ENCODE measurements at places on chromosomes 1 and 21.

- DNase-seq, result no peak
These were observed 82.7 kb upstream of the ESRRG start for GRCh38 chr1:216805953-216806352.

- peak; percentile 41 for DNase-seq
These were observed 36.2 kb upstream of the HFM1 start for GRCh38 chr1:91440847-91441246.

GRCh38 chr1:151372058-151372934 lies at the start of gene SELENBP1:
SELENBP1 (minus strand) TSS chr1:151372705; CDS start chr1:151372641, 64 bp downstream.
- no peak for DNase-seq

GRCh38 chr21:21682172-21682571 lies 684.0 kb downstream of the NCAM2 start:
- DNase-seq, result no peak

DNA sequence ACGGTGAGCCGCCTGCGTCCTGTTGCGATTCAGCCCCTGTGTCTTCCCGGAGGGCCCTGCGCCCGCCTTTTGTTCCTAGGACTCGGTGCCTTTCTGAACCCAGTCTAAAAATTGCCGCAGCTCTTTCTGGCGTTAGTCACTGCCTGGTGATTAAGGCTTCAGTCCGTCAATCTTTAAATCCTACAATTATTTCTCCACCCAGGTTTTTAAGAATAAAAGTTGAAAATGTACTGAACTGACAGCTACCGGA lies 16.2 kb upstream of the PDXK start:
- no peak for DNase-seq

DNA sequence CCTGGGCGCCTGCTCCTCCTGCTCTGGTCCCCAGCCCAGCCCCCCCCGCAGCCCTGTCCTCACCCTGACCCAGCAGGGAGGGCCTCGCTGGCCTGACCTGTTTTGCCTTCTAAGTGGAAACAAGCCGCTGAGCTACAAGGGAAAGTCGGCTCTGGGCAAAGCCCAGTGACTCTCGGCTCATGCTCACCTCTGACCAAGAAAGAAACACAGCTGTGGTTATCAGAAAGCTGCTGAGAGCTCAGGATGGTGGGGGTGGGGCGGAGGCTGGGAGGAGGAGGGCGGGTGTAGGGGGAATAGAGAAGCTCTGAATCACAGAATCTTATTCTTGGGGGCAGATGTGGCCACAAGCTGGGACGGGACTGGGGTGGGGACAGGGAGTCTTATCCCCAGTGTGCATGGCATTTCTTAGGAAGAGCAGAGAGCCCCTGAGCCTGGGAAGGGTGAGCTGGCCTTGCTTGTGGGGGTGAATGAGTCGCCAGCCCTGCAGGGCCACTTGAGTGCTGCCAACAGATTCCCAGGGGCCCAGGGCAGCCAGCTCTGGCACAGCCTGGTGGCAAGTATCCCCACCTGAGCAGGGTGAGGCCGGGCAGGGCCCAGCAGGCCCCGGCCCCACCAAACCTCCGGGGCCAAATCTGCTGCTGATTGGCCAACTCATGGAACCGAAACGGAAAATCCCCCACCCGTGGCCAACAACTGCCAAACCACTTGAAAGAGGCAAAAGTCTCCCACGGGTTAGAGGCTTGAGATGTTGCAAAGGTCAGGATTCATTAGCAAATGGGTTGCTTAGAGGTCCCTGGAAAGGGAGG lies 120.6 kb downstream of the SPSB1 start:
- DNase-seq, result no peak

GRCh38 chr1:182229921-182230491 lies 161.6 kb downstream of the GLUL start:
- no peak for DNase-seq

GRCh38 chr1:59061876-59062275 lies 235.0 kb upstream of the FGGY start:
- DNase-seq, result no peak

GRCh38 chr1:228987736-228988506 lies 252.6 kb downstream of the RHOU start:
- no peak for DNase-seq

GRCh38 chr1:55713516-55713915 lies 498.4 kb upstream of the USP24 start:
- no peak for DNase-seq

- DNase-seq, result peak; percentile 10
These were observed 19.2 kb upstream of the PEF1 start for GRCh38 chr1:31663622-31664452.

- DNase-seq, result no peak
These were observed 16.8 kb downstream of the PHTF1 start for GRCh38 chr1:113742515-113742914.

- peak; percentile 73 for DNase-seq
These were observed 2.4 kb downstream of the UROD start for GRCh38 chr1:45014321-45015028.

DNA sequence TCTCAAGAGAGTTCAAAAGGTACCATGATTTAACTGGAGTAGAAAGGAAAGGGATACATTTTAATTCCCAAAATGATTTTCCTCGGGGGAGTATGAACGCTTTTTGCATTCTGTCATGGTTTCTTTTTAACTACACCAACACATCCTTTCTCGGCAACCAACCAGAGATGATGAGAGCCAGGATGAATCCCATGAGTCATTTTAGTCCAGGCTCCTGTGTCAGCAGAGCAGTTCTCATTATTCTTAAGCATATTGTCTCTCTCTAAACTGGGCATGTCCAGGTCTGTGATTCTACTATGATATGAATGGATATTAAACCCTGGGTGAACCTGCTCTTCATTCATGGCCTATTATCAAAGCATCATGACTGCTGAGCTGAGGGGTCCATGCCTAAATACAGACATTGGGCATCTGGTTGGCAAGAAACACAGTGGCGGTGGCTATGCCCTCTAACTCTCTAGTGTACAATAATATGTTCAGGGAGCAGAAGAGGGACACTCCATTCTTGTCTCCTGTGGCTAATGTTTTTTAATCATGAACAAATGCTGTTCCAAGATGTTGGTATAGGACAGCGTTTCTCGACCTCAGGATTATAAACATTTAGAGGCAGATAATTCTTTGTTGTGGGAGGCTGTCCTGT lies 124.3 kb upstream of the ESRRG start:
- DNase-seq, result no peak

DNA sequence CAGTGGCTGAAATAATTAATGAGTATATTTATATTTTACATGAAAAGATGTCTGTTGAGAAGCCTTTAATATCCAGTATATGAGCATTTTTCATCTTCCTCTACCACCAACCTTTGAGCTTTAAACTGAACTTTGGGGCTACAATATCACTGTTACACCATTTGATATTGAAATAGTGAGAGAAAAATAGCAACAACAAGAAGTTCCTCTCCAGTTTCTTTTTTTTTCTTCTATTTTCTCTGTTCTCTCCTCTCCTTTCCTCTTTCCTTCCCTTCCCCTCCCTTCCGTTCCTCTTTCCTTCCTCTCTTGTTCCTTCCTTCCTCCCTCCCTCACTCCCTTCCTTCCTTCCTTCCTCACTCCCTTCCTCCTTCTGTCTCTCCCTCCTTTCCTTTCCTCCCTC lies 1591.4 kb downstream of the PLA2G4A start:
- no peak for DNase-seq

GRCh38 chr1:177495878-177496277 lies 325.1 kb downstream of the BRINP2 start:
- DNase-seq, result no peak

DNA sequence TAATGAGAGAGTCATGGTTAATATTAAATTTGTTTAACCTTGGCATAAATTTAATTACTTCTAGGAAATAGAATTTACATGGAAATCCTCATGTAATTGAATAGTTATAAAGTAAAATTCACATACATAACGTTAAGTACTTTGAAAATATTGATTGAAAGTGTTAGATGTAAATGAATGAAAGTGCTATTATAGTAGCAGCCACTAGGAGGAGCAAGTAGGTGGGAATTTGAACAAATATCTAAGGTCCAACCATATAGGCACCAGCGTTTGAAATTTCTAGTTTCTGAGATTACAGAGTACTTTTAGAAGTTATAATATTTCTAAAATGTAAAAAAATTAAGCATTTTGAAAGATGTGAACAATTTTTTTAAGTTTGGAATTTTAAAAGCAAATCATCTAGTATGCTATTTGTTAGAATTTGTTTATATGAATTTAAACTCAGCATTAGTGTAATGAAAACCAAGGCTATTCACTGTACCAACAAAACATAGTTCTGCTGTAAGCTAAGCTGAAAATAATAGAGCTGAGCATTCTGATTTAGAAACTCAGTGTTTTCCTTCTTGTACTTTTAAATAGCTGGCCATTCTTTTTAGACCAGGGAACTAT lies 3.3 kb downstream of the B3GALT2 start:
- DNase-seq, result peak; percentile 31

- no peak for DNase-seq
These were observed 58.5 kb downstream of the SERBP1 start for GRCh38 chr1:67371681-67372080.

DNA sequence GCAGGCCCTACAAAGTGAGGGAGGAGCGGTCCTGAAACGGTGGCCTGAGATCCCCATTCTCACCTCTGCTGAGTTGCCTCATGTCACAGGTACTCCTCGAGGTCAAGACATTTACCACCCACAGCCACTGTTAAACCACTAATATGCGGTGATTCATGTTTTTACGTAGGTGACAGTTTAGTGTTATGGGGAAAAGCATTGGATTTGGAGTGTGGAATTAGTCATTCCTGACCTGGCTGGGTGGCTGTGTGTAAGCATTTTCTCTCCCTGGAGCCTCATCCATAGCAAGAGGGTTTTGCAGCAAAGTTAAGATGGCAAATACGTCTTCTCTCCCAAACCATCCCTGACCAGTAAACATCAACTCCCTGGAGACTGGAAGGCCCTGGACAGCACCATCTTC lies 57.8 kb upstream of the KCNJ6 start:
- no peak for DNase-seq

- no peak for DNase-seq
These were observed 101.4 kb downstream of the TEX35 start for GRCh38 chr1:178614286-178614685.

DNA sequence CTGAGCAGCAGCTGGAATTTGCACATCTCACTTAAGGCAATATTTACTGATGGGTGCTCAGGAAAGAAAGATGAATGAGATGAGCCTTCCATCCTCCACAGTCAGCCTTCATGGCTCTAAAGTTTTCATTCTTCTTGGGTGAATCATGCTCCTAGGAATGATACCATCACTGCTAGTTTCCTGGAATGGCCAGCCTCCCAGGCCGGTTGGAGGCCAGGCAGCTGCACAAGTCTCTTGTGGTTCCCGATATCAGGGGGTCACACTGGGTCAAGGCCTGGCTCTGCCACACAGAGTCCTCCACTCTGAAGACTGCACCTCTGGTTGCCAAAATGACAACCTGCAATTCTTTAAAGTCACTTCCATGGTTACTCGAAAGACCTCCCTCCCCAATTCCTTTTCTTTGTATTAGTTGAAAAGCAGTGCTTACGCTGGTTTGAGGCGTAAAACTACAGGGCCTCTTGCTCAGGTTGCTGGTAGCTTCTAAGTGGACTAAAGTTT lies 46.2 kb upstream of the PALMD start:
- DNase-seq, result no peak

DNA sequence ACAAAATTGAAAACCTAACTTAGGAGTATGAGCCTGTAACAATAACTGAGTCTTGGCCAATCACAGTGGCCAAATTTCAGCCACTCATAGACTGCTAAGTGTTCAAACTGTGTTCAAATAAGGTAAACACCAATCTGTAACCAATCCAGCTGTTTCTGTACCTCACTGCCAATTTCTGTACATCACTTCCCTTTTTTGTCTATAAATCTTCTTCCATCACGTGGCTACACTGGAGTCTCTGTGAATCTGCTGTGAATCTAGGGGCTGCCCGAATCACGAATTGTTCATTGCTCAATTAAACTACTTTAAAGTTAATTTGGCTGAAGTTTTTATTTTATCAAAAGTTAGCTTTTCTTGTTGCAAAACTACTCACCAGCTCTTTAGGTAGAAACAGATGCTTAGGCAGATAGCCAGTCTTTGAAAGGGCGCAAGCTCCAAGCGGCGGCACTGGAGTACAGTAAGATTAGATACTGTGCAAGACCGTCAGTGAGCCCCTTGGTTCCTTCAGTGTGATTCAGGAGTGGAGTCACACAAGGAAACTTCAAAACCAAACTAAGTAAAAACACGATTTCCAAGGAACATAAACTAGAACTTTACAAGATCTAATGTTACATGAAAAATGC lies 43.2 kb upstream of the ADGRL2 start:
- no peak for DNase-seq

DNA sequence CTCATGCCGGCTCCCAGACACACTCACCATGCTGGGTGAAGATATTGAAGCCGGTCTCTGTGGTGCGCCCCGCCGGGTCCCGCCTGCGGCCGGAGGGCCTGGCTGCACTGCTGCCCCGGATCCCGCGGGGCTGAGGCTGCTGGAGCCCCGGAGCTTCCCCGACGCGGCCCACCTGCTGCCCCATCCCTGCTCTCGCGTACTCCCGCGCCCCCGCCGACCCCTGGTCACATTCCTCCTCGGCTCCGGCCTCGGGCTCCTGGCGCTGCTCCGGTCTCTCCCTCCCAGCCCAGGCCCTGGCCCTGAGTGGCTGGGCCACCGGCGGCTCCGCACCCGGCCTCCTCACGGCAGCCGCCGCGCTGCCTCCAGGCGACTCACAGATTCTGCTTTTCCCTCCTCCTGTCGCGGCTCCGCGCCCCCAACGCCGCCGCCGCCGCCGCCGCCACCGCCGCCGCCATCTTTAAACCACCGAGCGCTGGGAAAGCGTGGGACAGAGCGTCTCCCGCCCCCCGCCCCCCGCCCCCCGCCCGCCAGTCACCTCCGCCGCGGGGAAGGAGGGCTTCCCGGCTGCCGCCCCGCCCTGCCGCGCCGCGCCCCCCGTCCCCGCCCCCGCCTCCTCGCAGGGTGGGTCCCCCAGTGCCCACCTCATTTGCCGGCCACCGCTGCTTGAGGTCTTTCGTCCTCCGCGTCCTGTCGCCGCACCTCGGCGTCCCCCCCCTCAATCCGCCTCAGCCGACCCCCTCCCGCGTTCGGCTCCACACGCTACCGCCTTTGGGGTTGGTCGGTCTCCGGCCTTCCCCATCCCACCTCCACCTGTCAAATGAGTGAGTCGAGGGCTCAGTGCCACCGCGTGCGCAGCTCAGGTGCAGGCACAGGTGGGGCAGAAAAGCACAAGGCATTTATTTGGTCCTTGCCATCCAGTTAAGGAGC lies at the start of gene ABL2:
ABL2 (minus strand) TSS at position 464 of the 927 bp plus-strand sequence; CDS start at position 184, 280 bp downstream.
- peak; percentile 7 for DNase-seq

- no peak for DNase-seq
These were observed 22.5 kb upstream of the NPL start for GRCh38 chr1:182766881-182767645.

DNA sequence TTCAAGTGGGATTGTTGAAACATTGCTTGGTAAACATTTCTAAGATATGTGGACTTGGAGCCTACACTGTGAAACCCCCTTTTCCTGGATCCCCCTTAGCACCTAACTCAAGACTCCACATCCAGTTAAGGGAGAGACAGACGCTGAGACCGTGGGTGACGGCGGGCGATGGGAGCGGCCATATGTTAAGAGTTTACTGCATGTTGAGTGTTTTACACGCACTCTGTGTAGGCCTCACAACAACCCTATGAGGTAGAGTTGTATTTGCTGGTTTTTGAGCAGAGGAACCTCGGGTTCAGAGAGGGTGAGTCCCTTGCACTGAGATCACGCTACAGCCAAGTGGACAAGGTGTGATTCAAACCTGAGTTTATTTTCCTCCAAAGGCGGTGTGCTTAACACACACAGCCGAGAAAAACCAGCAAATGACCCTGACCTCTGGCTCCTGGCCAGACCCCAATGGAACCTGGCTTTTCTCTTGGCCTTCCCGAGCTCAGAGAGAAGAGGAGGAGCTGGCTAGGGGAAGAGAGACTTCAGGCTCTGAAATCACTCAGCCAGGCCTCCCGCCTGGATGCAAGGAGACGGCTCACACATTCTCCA lies 46.9 kb upstream of the GOLT1A start:
- DNase-seq, result no peak
